Colonic mucosa (tissue), 4 donors: ENCODE measurements at places on chromosomes 11 and 22. TPM values are rescaled to one million over a fixed set of nuclear protein-coding genes. Genes with fewer than 3 reads are reported as not detected.

DNA sequence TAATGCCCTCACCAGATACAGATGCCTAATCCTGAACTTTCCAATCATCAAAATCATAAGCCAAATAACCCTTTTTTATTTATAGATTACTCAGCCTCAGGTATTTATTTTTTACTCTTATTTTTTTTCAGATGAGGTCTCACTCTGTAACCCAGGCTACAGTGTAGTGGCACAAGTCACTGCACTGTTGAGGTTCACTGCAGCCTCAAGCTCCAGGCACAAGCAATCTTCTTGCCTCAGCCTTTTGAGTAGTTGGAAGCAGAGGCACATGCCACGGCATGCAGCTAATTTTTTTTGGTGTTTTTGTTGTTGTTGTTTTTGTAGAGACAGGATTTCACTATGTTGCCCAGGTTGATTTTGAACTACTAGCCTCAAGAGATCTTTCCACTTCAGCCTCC lies 49.5 kb downstream of the TTC28 start:
- no peak for DNase-seq

- DNase-seq, result no peak
Observed at GRCh38 chr11:66112601-66113499, 42.8 kb downstream of the PACS1 start.

- DNase-seq, result no peak
Observed at GRCh38 chr11:6110011-6110410, 2.5 kb downstream of the OR56B4 start.

Gene ADAMTS8
- 0.42 TPM for total RNA-seq

DNA sequence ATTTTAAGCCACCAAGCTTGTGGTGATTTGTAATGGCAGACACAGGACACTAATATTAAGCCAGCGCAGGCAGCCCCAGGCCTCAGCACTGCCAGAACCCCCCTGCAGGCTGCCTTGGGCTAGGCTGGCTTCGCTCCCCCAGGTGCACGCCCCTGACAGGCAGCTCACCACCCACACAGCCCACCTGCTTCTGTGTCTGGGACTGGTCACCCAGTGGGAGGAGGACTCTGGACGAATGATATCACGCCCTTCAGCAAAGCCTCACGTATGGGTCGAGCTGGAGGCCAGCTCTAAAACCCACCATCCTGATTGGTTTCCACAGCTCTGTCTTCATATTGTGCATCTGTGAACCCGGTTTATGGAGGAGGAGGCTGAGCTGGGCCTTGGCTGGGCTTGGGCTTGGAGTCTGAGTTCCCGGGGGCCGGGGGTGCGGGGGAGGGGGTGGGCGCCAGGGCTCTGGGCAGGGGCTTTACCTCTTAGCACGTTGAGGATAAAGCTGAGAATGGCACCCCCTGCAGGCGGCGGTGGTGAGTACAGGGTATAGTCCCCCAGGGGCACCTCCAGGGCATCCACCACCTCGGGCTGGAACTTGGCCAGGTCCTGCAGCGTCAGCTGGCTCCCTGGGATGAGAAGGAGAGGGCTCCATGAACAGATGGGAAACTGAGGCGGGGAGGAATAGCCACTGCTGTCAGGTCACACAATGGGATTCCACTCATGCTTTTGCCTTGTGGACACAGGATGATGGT lies 13.8 kb downstream of the GGT5 start:
- DNase-seq, result peak; percentile 60

GRCh38 chr11:27462543-27462942 lies 10.0 kb downstream of the LGR4 start:
- no peak for DNase-seq

DNA sequence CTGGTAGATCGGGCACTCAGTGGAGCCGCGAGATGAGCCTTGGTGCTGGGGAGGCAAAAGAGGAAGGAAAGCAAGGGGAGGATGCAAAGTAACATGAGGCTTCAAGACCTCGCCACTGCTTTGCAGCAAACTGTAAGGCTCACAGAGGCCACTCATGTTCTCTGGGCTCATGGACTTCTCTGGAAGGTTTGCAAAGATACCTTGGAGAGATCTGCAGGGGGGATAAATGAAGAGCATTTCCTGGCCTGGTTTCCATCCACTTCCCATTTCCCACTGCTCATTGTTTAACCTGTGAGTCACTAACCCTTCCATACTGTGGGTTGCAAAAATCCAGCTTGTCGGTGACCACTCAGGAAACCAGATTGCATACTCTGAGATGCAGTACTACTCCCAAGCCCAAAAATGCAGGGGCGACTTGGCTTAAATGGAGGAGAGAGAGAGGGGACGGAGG lies 38.5 kb downstream of the OSBP2 start:
- no peak for DNase-seq

- no peak for DNase-seq
Observed at GRCh38 chr22:21677606-21678443, 12.0 kb downstream of the PPIL2 start.

DNA sequence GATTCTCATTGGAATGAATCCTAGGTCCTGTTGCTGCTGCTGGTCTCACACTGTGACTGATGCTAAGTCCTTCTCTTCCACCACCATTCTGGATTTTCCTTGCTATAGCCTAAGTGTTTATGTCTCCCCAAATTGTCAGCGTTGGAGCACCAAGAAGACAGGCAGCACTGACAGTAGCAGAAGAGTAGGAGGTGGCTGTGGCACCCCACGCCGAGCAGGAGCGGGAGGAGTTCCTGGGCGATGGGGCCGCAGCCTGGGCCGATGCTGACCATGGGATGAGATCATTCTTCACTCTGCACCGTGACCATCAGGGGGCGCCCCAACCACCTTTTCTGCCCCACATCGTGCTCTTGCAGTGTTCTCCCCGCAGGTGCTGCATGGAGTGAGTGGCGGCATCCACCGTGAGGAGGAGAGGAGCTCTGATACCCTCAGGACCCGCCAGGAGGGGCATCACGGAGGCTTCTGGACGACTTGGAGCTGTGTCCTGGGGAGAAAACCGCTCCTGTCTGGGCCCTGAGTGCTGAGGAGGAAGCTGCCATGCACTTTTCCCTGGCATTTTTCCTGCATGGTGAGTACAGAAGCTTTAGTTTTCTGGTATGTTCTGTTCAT lies 57.0 kb downstream of the LRRC74B start:
- peak; percentile 82 for DNase-seq

- DNase-seq, result no peak
Observed at GRCh38 chr11:79371152-79371551, 69.7 kb downstream of the TENM4 start.

GRCh38 chr11:60641940-60642339 lies 57.5 kb upstream of the MS4A8 start:
- no peak for DNase-seq

DNA sequence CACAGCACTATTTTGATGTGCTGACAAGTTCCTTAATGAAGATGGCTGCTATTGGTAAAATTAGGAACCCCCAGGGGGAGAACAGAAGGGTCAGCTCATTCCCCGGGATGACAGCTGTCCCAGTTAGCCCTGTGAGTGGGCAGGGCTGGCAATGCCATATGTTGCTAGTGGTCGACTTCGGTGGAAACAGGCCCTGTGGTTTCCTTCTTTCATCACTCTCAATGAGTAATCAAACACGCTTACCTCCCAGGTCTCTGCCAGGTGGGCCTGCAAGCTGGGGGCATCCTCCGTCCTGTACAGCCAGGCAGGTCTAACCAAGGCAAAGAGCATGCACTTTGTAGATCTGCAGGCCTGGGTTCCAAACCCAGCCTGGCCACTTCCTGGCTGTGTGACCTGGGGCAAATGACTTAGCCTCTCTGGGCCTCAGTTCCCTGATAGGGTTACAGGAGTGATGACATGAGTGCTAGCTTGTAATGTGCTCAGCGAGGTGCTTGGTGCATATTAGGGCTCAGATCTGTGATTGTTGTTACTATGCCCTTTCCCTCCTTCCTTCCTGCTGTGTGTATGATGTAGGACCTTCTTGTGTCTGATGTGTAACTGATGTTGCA lies 85.2 kb downstream of the TSPAN18 start:
- no peak for DNase-seq

DNA sequence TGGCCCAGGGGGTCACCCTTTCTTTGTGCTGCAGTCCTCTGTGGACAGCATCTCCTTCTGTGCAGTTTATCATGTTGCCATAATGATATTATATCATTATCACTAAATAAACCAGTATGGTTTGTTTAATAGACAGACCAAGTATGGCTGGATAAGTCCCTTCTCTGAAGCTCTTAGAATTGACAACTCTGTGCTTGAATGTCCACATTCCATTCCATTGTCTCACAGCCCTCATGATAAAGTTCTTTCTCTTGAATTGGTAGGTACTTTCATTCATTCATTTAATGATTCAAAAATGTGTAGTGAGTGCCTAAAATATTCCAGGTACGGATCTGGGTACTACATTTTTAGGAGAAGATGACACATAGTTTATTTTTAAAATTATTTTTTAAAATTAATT lies 7.8 kb downstream of the RPS6KA4 start:
- DNase-seq, result no peak

Gene TBX1
- total RNA-seq, result 1.9 TPM

Gene FJX1
- 1.6 TPM for total RNA-seq

DNA sequence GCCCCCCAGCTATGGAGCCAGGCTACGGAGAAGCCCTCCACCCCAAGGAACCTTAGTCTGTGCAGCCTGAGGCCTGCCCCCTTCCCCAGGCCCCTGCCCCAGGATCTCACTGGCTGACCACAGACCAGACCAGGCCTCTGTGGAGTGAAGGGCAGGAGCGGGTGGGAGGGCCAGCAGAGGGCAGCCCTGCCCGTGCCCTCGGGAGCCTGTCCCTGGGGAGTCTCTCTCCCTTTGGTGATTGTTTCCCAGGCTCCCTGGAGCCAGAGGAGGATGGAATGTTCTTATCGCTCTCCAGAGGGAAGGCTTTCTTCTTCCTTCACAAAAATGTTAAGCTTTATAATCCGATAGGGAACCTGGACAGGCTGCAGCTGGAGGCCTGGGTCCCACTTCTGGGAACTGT lies 455.3 kb downstream of the SOX6 start:
- no peak for DNase-seq

DNA sequence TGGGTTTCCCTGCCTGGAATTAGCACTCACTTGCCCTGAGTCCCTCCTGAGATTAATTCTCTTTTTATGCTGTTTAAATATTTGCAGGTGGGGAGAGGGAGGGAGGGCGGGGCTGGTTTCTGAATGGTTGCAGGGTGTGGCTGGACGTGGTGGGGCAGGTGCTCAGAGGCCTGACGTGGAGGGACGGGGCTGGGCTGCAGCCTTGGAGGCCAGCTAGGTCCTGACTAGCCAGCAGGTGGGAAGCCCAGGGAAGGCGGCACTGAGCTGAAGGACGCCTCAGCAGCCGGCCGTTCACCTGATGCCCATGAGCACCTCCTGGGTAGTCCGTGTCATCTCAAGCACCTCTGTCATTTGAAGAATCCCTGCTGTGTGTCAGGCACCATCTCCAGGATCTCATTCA lies 21.3 kb downstream of the SGSM1 start:
- peak; percentile 81 for DNase-seq

DNA sequence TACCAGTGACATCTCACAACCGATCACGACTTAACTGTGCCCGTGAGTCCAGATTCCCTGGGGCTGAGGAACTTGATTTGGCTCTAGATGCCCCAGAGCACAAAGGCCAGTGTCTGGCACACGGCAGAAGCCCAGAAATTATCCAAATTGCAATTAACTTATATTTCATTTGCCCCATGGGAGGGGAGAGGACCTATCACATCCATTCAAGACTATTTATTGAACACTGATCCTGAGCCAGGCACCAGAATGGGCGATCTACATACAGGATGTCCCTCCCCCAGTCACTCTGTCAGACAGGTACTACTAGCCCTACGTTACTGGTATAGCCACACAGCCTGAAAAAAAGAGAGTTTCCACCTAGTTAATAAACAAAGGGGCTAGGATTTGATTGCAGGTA lies 5.1 kb downstream of the DNAL4 start:
- DNase-seq, result no peak

Gene KRTAP5-1
- not detected for total RNA-seq

GRCh38 chr11:24391167-24391566 lies 105.7 kb upstream of the LUZP2 start:
- DNase-seq, result no peak

- DNase-seq, result peak; percentile 22
Observed at GRCh38 chr11:75667831-75668450, 897 bp downstream of the MAP6 start.

DNA sequence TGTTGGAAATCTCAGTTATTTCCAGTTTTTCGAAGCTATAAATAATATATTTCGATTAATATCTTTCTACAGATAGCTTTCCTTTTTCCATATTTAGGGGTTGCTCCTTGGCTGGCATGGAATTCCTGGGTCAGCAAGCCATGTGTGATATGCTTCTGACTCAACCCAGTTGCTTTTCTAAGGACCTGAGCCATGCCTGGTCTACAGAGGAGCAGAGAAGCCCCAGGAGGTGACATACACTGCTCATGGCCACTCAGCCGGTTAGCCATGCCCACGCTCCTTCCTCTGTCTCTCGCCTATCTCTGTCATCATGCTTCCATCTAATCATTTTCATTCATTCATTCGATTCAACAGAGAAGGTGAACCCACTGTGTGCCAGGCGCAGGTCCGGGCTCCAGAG lies 23.2 kb upstream of the PDGFB start:
- no peak for DNase-seq

Gene PITPNB
- total RNA-seq, result 40.0 TPM

Gene MUC2
- total RNA-seq, result 1,438 TPM

- no peak for DNase-seq
Observed at GRCh38 chr11:70104961-70105360, 26.8 kb downstream of the ANO1 start.

Gene OR8D1
- not detected for total RNA-seq

DNA sequence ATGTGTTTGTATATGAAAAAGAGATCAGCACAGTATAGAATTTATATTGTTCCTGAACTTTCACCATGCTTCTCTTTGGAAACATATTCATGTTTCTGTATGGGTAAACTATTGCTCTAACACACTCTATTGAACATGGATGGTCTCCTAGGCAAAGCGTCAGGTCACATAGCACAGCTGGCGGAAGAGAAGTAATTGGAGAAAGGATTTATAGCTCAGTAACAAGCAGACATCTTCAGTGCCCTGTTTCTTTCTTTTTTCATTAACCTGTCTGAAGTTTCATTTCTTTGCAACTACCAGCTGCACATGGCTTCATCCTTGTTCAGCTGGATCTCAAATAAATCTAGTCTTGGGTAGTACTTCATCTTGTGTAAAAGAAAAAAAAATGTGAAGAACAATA lies 84.4 kb upstream of the TRPC6 start:
- no peak for DNase-seq

GRCh38 chr11:126718276-126718675 lies 282.3 kb downstream of the KIRREL3 start:
- DNase-seq, result no peak

Gene OR5B12
- total RNA-seq, result not detected

DNA sequence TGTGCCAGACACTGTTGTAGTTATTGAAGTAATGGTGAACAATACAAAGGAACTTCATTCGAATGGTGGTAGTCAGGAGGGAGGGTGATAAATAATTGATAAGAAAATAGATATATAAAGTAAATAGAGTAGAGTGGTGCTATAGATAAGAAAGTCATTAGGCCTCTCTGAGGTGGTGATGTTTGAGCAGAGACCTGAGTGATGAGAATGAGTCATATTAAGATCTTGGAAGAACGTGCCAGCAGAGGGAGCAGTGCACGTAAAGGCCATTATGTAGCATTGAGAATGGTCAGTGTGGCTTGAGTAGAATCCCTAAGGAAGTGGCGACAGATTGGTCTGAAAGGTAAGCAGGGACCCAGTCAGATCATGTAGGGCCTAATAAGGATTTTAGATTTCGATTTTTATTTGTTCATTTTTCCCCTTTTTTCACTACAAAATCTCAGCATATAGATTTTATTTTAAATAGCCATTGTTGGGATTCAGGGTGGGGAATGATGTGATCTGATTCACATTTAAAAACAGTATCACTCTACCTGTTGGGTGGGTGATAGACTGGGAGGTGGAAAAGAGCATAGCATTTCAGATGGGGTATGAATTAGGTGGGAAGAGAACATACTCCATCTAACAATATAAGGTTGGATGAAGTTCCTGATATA lies 44.7 kb downstream of the CCDC90B start:
- DNase-seq, result peak; percentile 55

GRCh38 chr11:6319001-6319703 lies 1.1 kb downstream of the CAVIN3 start:
- no peak for DNase-seq
